ENCODE measurements at places on chromosomes 4 and X.

DNA sequence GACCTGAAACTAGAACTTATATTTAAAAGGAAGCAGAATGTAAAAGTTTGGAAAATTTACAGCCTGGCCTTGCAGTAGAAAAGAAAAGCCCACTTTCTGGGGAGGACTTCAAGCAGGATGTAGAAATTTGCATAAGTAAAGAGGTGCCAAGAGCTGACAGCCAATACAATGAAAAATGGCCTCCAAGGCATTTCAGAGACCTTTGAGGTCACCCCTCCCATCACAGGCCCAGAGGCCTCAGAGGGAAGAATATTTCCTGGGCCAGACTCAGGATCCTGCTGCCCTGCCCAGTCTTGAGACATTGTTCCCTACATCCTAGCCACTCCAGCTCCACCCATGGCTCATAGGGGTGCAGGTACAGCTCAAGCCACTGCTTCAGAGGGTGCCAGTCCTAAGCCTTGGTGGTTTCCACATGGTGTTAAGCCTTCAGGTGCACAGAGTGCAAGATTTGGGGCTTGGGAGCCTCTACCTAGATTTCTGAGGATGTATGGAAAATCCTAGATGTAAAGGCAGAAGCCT is 518.9 kb upstream of the INTU start:
- DNase-seq, result no peak

GRCh38 chr4:42965326-42965725 is 72.8 kb downstream of the GRXCR1 start:
- DNase-seq, result no peak

- no peak for DNase-seq
Observed at GRCh38 chr4:168357941-168358340, 39.4 kb upstream of the DDX60 start.

GRCh38 chr4:17811078-17811603 is 362 bp downstream of the NCAPG start:
- no peak for DNase-seq

DNA sequence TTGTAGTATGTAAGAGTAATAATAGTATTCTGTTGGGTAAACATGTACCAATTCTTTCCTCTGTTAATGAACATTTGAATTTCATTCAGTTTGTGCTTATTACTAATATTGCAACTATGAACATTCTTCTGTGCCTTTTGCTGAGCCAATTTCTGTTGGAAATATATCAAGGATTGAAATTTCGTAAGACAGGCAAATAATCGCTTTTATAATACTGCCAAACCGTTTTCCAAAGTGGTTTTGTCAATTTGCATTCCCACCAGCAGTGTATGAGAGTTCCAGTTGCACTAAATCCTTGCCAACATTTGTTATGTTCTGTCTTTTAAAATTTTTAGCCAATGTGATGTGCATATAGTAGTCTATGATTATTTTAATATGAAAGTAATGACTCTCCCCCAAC is 38.6 kb downstream of the MAGEB17 start:
- DNase-seq, result no peak

GRCh38 chr4:181698221-181698620 is 545.0 kb upstream of the TENM3 start:
- no peak for DNase-seq

DNA sequence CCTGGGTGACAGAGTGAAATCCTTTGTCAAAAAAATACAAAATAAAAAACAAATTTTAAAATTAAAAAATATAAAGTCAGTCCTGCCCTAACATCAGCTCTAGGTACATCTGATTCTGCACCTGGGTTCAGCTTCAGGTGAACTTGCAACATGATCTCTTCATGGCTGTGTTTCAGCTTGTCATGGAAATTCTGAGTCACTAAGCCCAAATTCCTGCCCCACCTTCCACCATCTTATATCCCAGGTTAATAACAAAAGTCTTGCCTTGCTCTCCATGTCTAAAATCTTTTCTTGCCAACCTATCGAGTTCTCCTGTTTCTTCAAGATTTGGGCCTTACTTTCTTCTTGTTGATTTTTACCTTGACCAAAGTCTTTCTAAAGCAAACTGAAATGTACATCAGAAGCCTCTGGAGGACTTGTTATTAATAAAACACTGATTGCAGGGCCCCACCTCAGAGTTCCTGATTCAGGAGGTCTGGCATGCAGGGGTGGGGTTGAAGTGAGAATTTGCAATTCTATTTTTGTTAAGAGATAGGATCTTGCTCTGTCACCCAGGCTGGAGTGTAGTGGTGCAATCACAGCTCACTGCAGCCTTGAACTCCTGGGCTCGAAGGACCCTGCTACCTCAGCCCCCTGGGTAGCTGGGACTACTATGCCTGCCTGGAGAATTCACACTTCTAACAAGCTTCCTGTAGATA is 125.8 kb upstream of the VCX3A start:
- DNase-seq, result no peak

DNA sequence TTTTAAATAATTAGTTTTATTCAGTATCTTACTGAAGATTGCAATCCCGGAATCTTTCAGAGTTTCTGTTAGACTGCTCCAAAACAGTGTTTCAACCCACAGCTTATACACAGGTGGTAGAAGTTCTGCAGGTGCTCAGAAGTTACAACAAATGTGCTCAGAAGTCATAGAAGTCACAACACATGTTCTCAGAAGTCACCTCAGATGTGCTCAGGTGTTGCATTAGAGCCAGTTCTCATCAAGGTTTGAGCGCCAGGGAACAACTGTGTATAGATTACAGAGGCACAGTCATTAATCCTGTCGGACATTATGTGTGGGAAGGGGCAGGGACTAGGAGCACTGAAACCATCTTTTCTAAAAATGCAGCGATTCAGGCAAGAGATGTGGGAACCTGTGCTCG is 124.5 kb downstream of the ARSF start:
- DNase-seq, result no peak

DNA sequence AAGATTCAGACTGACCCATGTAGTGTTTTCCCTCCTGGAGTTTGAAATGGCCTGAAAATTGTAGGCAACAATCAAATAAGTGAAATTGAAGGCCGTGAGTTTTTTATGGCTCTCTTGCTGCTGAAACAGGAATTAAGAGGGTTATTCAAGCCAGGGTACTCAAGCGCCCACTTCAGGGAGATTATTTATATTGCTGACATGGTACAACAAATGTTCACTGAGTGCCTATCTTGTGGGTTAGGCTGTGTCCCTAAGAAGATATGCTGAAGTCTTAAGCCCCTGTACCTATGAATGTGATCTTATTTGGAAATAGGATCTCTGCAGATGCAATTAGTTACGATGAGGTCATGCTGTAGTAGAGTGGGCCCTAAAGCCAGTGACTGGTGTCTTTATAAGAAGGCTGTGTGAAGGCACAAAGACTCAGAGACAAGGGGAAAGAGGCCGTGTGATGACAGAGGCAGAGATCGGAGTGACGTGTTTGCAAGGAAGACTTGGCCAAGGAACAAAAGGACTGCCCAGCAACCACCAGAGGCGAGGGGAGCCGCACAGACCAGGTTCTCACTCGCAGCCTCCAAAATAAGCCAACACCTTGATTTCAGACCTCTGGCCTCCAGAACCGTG is 72.9 kb downstream of the MED28 start:
- no peak for DNase-seq

DNA sequence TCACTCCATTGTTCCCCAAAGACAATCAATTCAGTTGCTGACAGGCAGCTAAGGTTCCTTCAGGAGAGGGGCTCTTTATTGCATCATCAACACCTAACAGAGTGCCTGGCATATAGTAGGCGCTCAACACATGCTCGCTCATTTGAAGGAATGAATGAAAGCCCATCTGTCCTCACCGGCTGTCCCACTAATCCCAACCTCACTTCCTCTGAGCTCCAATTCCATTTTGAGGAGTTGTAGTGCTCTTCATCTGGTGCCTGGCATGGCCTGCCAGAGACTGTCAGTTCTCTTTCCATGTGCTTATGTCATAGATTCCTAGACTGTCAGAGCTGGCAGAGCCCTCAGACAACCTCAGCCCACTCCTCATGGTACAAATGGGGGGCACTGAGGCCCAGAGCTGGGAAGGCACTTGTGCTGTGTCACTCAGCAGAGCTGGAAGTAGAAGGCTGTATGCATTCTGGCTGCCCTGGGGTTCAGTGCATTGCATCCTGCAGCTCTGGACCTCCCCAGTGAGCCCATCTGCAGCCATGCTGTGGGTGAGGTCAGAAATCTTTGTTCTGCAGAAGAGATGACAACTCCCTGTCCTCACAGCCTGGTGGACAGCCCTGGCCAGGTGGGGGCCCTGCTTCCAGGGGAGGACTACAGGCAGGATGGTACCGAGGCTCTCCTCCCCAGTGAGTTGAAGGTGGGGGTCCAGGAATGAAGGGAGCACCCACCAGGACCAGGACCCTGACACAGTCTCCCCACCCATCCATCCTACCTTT is 134.9 kb upstream of the PJA1 start:
- no peak for DNase-seq
